Activated CD4-positive, alpha-beta memory T cell treated with anti-CD3 and anti-CD28 coated beads, Interleukin-2, amount 10 ng/mL, durations not matched to agents 7 days and 5 days (primary cell): ENCODE measurements at places on chromosomes 16 and 17. TPM values are rescaled to one million over a fixed set of nuclear protein-coding genes. Genes with fewer than 3 reads are reported as not detected.

GRCh38 chr16:81035398-81035974 is at the start of gene ATMIN:
Gene ATMIN, plus strand, starts transcription at chr16:81035842. Its CDS starts 29 bp downstream, at chr16:81035871.
- H3K36me3 ChIP-seq = peaks cover 40% of the 10 kb centered on the region
- peak within 1 kb of the TSS; percentile 63 for H3K27ac ChIP-seq
- H3K4me1 ChIP-seq = peaks cover 26% of the 10 kb centered on the region
- H3K27me3 ChIP-seq = no peaks in the 10 kb centered on the region

- peaks cover 42% of the 10 kb centered on the region for H3K27me3 ChIP-seq
- no peak overlapping the region for H3K4me3 ChIP-seq
- no peaks in the 10 kb centered on the region for H3K36me3 ChIP-seq
- DNase-seq = no peak
- no peak overlapping the region for H3K27ac ChIP-seq
- H3K4me1 ChIP-seq = no peaks in the 10 kb centered on the region
Observed at GRCh38 chr17:49894761-49895160, 46.9 kb upstream of the TAC4 start.

DNA sequence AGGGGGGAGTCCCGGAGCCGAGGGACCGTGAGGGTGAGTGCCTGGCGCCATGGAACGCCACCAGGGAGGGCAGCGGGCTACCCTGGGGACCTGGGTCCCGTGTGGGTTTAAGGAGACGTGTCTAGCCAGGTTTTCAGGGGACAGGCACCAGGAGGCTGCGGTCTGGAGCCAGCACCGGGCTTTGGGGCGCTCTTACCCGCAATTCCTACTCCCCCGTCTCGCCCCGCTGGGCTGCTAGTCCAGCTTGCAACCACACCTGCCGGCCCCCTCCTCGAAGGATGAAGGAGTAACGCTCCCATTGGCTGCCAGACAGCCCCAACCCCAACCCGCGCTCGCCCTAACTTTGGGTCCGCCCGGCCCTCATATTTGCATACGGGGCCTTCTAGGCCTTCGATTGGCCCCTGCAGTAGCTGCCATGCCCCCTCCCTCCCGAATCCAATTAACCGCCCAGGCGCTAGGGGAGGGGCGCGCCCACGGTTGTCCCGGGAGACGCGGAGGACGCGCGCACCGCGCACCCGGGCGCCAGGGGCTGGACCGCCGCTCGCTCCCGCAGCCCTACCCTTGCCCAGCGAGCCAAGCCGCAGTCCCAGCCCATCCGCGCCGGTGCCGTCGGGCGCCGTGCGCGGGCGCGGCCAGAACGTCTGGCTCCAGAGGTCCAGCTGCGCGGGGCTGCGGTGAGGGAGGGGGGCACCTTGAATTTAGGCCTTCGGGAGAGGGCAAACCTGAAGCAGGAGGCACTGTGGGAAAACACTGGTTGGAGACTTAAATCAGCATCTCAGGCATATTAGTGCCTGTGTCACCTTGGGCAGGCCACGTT is at the start of gene TTLL6:
Gene TTLL6 (minus strand): TSS at position 456 of the 817 bp plus-strand sequence. CDS start 157 bp downstream, at position 299.
- H3K4me3 ChIP-seq = peak within 1 kb of the TSS; percentile 67
- H3K27ac ChIP-seq = no peak within 1 kb of the TSS
- H3K4me1 ChIP-seq = peaks cover 18% of the 10 kb centered on the region
- H3K27me3 ChIP-seq = peaks cover 59% of the 10 kb centered on the region
- DNase-seq = peak; percentile 81
- no peaks in the 10 kb centered on the region for H3K36me3 ChIP-seq

Gene ZG16
- not detected for total RNA-seq

DNA sequence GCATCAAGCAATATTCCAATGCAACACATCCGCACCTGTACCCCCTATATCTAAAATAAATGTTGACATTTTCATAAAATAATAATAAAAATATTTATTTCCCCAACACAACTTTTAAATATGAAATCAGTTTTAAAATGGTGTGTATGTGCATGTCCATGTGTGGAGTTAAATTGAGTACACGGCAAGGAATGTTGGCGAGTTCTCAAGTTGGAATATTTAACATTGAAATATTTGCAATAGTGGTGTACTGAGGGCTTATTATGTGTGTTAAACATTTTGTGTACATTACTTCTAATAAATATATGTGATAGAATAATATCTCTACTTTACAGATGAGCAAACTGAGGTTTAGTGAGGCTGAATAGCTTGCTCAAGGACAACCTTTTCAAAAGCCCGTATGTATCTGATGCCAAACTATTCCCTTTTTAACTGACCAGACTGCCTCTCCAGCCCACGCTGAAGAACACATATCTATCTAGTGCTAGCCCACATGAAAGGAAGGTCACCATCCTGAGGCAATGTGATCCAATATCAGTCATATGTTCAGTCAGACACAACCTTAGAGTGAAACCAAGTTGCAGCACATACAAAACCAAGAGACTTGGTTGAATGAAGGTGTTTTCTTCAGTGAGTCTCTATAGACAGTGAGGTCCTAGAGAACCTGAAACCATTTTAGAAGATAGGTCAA is 192.2 kb upstream of the CDH11 start:
- no peaks in the 10 kb centered on the region for H3K36me3 ChIP-seq
- H3K27ac ChIP-seq = no peak overlapping the region
- DNase-seq = no peak
- no peaks in the 10 kb centered on the region for H3K4me1 ChIP-seq
